ENCODE measurements at places on chromosomes 13 and 19. TPM values are rescaled to one million over a fixed set of nuclear protein-coding genes. Genes with fewer than 3 reads are reported as not detected.

SPACA4 gene
- not detected for total RNA-seq

CALR3 gene
- not detected for total RNA-seq

- no peaks in the 10 kb centered on the region for H3K4me1 ChIP-seq
- no peak for DNase-seq
- no peak overlapping the region for H3K27ac ChIP-seq
- H3K36me3 ChIP-seq, result no peaks in the 10 kb centered on the region
- no peak overlapping the region for H3K4me3 ChIP-seq
- H3K27me3 ChIP-seq, result no peaks in the 10 kb centered on the region
Observed at GRCh38 chr19:6509118-6509971, 7.2 kb upstream of the TUBB4A start.

GRCh38 chr19:17025991-17026658 lies 485 bp downstream of the CPAMD8 start:
- peaks cover 62% of the 10 kb centered on the region for H3K27me3 ChIP-seq
- H3K4me3 ChIP-seq, result peak overlapping the region; percentile 50
- H3K27ac ChIP-seq, result no peak overlapping the region

DNA sequence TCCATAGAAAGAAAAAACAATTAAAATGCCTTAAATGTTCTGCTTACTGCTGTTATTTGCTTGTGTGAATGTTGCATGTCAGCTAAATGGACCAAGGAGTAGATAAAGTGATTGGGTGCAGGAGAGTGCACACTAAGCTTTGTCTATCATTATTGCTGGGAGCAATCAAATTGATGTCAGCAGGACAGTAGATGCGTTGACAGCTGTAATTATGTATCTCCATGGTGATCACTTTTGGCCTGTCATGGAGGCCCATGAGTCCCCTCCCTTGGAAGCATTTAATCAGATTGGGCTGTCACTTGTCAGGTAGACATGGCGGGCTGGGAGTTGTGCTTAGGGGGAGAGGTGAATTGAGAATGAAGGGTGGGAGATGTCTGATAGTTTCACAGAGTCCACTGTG lies 215.3 kb downstream of the PCCA start:
- no peak overlapping the region for H3K27ac ChIP-seq
- H3K27me3 ChIP-seq, result no peaks in the 10 kb centered on the region

- H3K36me3 ChIP-seq, result no peaks in the 10 kb centered on the region
- no peak overlapping the region for H3K27ac ChIP-seq
- no peaks in the 10 kb centered on the region for H3K4me1 ChIP-seq
- H3K27me3 ChIP-seq, result no peaks in the 10 kb centered on the region
- no peak for DNase-seq
Observed at GRCh38 chr13:79282976-79283375, 123.1 kb downstream of the RBM26 start.

- no peak overlapping the region for H3K4me3 ChIP-seq
- peaks cover 88% of the 10 kb centered on the region for H3K36me3 ChIP-seq
- H3K27ac ChIP-seq, result peak overlapping the region; percentile 35
- no peaks in the 10 kb centered on the region for H3K27me3 ChIP-seq
- no peak for DNase-seq
Observed at GRCh38 chr13:33123066-33123859, 107.0 kb downstream of the KL start.

DNA sequence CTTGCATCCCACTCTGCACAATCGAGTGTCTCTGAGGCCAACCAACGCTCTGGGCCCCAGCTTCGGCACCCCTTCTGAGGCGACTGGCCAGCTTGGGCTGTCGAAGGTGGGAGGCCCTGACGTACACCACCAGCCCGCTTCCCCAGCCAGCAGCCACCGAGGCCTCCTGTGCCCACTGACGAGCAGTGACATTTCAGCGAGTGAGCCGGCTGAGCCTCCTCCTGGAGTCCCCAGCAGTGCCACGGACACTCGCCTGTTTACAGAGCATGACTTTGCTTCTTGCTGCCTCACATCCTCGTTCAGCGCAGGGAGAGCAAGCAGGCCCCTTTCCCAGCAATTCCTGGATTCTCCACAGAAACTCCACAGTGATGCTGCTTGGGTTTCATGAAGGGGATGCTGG lies 240.2 kb upstream of the MAB21L1 start:
- DNase-seq, result no peak
- no peak overlapping the region for H3K27ac ChIP-seq
- no peaks in the 10 kb centered on the region for H3K36me3 ChIP-seq
- no peaks in the 10 kb centered on the region for H3K4me1 ChIP-seq
- no peaks in the 10 kb centered on the region for H3K27me3 ChIP-seq

- H3K27ac ChIP-seq, result no peak overlapping the region
- H3K36me3 ChIP-seq, result no peaks in the 10 kb centered on the region
- H3K4me1 ChIP-seq, result peaks cover 10% of the 10 kb centered on the region
- no peaks in the 10 kb centered on the region for H3K27me3 ChIP-seq
- no peak overlapping the region for H3K4me3 ChIP-seq
- peak; percentile 38 for DNase-seq
Observed at GRCh38 chr13:95296326-95296925, 4.8 kb downstream of the ABCC4 start.

- H3K27ac ChIP-seq, result peak overlapping the region; percentile 41
- H3K4me1 ChIP-seq, result peaks cover 8% of the 10 kb centered on the region
- no peaks in the 10 kb centered on the region for H3K27me3 ChIP-seq
- DNase-seq, result peak; percentile 82
- H3K4me3 ChIP-seq, result peak overlapping the region; percentile 68
Observed at GRCh38 chr19:49533551-49534488, 6.0 kb downstream of the RCN3 start.

GRCh38 chr19:43564800-43565199 lies 10.5 kb downstream of the XRCC1 start:
- DNase-seq, result no peak
- peaks cover 15% of the 10 kb centered on the region for H3K4me1 ChIP-seq
- H3K27ac ChIP-seq, result no peak overlapping the region
- H3K36me3 ChIP-seq, result peaks cover 26% of the 10 kb centered on the region

DNA sequence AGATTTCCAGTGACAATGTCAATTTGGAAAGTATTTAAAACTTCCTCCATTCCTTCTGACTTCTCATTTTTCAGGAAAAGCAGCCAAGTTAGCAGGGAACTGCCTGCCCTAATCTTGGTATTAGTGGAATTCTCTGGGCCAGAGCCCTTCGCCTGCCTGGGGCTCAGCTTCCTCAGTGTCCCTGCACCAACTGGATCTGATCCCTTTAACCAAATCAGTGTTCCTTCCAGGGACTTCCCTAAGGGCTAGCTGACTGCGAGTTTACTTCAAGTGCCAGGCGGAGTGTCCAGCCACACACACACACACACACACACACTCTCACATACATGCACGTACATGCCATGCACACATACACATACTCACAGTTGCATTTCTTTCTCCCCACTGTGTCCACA lies 20.0 kb downstream of the RAB20 start:
- no peaks in the 10 kb centered on the region for H3K27me3 ChIP-seq
- H3K4me1 ChIP-seq, result peaks cover 26% of the 10 kb centered on the region
- H3K36me3 ChIP-seq, result no peaks in the 10 kb centered on the region
- DNase-seq, result no peak
- H3K27ac ChIP-seq, result peak overlapping the region; percentile 14

DNA sequence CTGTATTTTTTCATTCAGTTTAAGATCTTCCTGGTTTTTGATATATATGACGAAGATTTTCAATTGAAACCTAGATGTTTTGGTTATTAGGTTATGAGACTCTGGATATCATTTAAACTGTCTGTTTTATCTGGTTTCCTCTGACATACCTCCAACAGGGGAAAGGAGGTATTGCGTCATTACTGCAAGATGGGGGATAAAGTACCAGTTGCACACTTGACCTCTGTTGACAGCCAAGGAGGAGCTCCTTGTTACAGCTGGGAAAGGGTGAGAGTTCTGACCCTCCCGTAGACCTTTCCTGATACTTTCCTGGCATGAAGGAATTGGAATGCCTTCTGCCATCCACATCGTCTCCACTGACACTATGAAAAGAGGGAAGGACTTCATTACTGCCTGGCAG lies 82.0 kb upstream of the SHISA2 start:
- H3K4me1 ChIP-seq, result peaks cover 6% of the 10 kb centered on the region
- no peak for DNase-seq
- no peaks in the 10 kb centered on the region for H3K36me3 ChIP-seq
- H3K27me3 ChIP-seq, result no peaks in the 10 kb centered on the region
- no peak overlapping the region for H3K4me3 ChIP-seq

Data from heart right ventricle (tissue), 16 donors.